ENCODE measurements at places on chromosomes 6 and 20. TPM values are rescaled to one million over a fixed set of nuclear protein-coding genes. Genes with fewer than 3 reads are reported as not detected.

Gene PLN
- total RNA-seq: not detected

Gene ZSCAN16
- 11.0 TPM for total RNA-seq

Gene PNLDC1
- not detected for total RNA-seq

Gene SOBP
- 3.8 TPM for total RNA-seq

Gene MMS22L
- total RNA-seq: 52.8 TPM

Gene TRIM40
- not detected for total RNA-seq

Gene MUCL3
- total RNA-seq: 0.20 TPM

DNA sequence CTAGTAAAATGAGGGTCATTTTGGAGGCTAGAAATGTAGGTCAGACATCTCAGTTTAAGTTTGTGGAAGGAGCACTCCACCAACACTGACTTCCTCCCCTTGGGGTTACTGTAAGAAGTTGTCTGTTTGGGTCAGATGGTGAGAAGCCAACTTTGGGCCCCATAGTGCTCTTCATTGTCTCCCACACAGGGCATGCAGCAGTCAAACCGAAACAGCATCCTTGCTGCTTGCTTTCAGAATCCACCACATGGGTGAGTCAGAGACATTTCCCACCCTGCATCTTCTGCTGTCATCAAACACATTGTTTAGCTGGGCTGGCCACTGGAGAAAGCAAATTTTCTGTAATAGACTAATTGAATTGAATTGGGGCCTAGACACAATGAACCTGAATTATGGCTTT lies 16.8 kb downstream of the IL17F start:
- no peak overlapping the region for H3K27ac ChIP-seq
- H3K36me3 ChIP-seq: no peaks in the 10 kb centered on the region
- no peaks in the 10 kb centered on the region for H3K4me1 ChIP-seq

DNA sequence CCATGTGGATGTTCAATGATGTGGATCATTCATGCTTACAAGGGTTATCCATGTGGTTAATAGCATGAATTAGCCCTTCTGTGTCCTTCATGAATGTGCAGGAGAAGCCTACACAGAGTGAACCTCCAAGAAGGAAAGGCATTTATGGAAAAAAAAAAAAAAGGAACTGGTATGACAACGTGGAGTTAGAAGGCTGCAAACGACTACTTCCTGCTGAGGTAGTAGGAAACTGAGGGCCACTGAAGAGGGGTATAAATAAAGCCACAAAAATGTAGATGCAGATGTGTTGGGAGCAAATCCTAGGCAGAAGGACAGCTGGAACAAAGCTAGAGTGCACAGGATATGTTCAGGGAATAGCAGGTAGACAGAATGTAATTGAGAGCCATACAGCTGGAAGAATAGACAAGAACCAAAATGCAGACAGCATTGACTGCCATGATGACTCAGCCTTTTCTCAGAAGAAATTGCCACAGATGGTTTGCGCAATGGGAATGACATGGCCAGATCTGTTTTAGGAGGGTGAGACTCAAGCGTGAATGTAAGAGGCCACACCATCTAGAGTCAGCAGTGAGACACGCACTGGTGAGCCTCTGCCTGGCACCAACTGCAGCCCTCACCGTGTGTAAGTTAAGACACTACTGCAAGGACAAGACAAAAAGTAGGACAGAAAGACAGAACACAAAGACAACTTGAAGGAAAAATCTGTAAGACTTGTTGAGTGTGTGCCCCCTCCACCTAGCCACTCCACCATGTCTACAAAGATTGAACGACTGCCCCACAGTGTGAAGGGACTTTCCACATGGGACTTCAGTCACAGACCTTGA lies 79.8 kb downstream of the KIF13A start:
- H3K27me3 ChIP-seq: no peaks in the 10 kb centered on the region
- H3K4me3 ChIP-seq: no peak overlapping the region
- H3K27ac ChIP-seq: no peak overlapping the region
- H3K36me3 ChIP-seq: no peaks in the 10 kb centered on the region

DNA sequence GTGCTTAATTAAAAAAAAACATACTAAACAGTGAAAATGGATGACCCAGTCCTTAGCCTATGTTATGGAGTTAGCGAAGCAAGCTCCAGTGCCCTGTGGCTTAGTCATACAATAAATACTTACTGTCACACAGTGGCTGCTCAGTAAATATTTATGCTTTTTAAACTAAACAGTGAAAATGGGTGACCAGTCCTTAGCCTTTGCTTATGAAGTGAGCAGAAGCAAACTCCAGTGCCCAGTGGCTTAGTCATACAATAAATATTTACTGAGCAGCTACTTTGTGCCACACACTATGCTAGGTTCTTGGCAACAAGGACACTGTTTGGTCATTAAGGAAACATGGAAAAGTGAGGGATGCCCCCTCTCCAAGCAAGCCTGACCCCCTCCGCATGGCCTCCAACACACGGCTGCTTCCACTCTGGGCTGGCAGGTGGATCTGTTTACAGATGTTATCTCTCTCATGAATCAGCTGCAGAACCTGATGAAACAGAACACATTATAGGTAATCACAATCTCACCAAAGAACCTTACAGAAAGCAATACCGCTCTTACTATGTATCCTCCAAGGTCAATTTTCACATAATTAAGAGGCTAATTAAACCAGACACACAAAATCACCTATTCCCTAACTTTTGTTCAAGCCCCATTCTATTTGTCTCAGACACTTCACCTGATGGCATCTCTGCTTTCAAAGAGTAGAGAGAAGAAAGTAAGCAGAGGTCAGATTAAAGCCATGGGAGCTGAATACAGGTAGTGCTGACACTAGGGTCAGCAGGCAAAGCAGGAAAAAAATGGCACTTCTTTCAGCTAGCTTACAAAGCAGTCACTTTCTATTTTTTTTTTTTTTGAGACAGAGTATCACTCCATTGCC lies 27.3 kb downstream of the CDK5RAP1 start:
- H3K36me3 ChIP-seq: peaks cover 74% of the 10 kb centered on the region
- no peak overlapping the region for H3K4me3 ChIP-seq
- no peak for DNase-seq
- no peak overlapping the region for H3K27ac ChIP-seq

- DNase-seq: no peak
- H3K4me3 ChIP-seq: no peak overlapping the region
- H3K27ac ChIP-seq: no peak overlapping the region
- H3K4me1 ChIP-seq: no peaks in the 10 kb centered on the region
- H3K36me3 ChIP-seq: peaks cover 4% of the 10 kb centered on the region
These were observed 47.3 kb downstream of the EPB41L2 start for GRCh38 chr6:131015630-131016263.

- no peak overlapping the region for H3K27ac ChIP-seq
- H3K4me3 ChIP-seq: no peak overlapping the region
- no peak for DNase-seq
- peaks cover 2% of the 10 kb centered on the region for H3K4me1 ChIP-seq
- H3K36me3 ChIP-seq: no peaks in the 10 kb centered on the region
- H3K27me3 ChIP-seq: no peaks in the 10 kb centered on the region
These were observed 365.2 kb downstream of the PAX1 start for GRCh38 chr20:22070610-22071058.

- H3K36me3 ChIP-seq: no peaks in the 10 kb centered on the region
- H3K4me3 ChIP-seq: no peak overlapping the region
- no peaks in the 10 kb centered on the region for H3K27me3 ChIP-seq
- DNase-seq: no peak
These were observed 106.9 kb downstream of the TBX18 start for GRCh38 chr6:84657486-84657885.

GRCh38 chr6:122563364-122564052 lies 46.7 kb upstream of the PKIB start:
- no peaks in the 10 kb centered on the region for H3K27me3 ChIP-seq
- H3K4me1 ChIP-seq: peaks cover 2% of the 10 kb centered on the region
- H3K4me3 ChIP-seq: no peak overlapping the region
- no peak for DNase-seq

- no peak overlapping the region for H3K4me3 ChIP-seq
- H3K36me3 ChIP-seq: peaks cover 16% of the 10 kb centered on the region
- no peaks in the 10 kb centered on the region for H3K27me3 ChIP-seq
- no peak for DNase-seq
- H3K27ac ChIP-seq: no peak overlapping the region
- H3K4me1 ChIP-seq: no peaks in the 10 kb centered on the region
These were observed 43.5 kb upstream of the MYL9 start for GRCh38 chr20:36497856-36498255.

DNA sequence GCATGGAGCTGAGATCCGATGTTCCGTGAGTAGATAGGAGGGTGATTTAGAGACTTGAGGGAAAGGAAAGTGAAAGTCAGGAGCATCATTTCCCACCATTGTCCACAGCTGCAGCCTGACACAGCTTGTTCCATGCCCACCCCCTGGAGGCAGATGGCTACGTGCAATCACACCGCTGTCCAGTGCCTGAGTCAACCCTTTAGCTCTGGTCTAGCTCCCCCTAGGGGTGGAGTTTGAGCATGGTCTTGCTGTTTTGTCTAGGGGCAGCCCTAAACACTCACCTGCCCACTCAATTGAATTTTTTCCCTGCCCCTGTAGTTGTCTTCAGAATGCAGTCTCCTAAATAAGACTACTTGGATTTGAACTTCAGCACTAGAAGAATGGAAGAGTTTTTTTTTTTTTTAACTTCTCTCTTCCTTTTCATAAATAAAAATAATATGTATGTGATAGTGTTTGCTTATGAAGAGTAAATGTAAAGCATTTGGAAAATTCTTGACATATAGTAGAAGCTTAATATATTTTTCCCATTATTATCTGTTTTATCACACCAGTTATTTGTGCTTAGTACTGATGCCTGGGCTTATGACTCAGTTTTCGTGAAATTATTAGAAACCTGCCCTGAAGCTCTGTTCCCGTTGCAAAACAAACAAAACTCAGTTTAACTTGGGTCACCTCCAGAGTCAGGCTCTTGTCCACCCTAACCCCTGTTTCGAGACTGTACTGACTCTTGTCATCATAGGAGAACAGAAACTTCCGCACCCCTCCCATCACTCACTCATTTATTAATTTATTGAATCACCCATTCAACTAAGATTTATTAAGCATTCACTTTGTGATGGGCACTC lies 814.8 kb downstream of the MAFB start:
- no peaks in the 10 kb centered on the region for H3K27me3 ChIP-seq
- H3K36me3 ChIP-seq: no peaks in the 10 kb centered on the region
- no peak overlapping the region for H3K4me3 ChIP-seq
- no peaks in the 10 kb centered on the region for H3K4me1 ChIP-seq

GRCh38 chr20:33475381-33476152 lies 14.3 kb upstream of the CBFA2T2 start:
- no peaks in the 10 kb centered on the region for H3K36me3 ChIP-seq
- no peaks in the 10 kb centered on the region for H3K4me1 ChIP-seq
- H3K27me3 ChIP-seq: no peaks in the 10 kb centered on the region

DNA sequence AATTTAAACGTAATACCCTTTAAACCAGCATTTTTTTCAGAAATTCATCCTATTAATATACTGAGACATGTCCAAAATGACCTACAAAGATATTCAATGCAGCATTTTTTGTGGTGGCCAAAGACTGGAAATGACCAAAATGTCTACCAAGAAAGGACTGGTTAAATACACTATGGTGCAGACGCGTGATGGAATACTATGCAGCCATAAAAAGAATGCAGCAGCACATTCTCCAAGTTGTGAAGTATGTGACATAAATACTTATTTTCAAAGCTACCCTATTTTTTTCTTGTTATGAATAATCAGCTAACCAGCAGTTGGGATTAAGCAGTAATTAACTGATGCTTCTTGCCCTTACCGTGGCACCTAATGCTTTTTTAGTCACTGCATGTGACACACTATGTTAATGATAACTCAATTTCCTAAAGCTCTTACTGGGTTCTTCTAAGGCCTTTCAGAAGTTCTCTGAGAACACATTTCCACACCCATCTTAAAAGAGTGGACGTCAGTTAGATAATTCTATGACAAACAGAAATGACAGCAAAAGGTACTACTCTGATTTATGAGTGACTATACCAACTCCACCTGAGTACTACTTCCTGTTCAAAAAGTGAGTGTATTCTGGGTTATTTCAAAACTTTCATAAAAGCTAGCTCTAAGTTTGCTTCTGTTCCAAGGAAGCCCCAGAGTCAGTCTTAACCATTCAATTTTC lies 24.9 kb downstream of the TTI1 start:
- H3K27ac ChIP-seq: no peak overlapping the region
- no peak overlapping the region for H3K4me3 ChIP-seq
- H3K4me1 ChIP-seq: no peaks in the 10 kb centered on the region
- no peak for DNase-seq
- H3K36me3 ChIP-seq: peaks cover 38% of the 10 kb centered on the region
- H3K27me3 ChIP-seq: no peaks in the 10 kb centered on the region

DNA sequence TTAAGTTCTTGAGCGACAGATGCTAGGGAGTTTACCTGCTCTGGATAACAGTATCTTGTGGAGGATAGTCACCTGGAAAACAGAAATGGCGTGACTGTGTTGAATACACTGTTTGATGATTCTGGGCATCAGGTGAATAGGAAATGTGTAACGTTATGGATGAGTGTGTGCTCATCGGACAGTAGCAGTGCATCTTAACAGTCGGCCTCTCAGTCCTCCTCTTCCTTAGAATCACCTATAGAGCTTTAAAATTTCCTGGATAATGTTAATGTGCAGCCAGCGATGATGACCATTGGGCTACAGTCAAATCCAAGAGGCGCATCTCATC lies 217.7 kb downstream of the OR2B2 start:
- H3K36me3 ChIP-seq: peaks cover 4% of the 10 kb centered on the region
- no peak for DNase-seq
- peak overlapping the region; percentile 97 for H3K4me3 ChIP-seq
- H3K27me3 ChIP-seq: no peaks in the 10 kb centered on the region

DNA sequence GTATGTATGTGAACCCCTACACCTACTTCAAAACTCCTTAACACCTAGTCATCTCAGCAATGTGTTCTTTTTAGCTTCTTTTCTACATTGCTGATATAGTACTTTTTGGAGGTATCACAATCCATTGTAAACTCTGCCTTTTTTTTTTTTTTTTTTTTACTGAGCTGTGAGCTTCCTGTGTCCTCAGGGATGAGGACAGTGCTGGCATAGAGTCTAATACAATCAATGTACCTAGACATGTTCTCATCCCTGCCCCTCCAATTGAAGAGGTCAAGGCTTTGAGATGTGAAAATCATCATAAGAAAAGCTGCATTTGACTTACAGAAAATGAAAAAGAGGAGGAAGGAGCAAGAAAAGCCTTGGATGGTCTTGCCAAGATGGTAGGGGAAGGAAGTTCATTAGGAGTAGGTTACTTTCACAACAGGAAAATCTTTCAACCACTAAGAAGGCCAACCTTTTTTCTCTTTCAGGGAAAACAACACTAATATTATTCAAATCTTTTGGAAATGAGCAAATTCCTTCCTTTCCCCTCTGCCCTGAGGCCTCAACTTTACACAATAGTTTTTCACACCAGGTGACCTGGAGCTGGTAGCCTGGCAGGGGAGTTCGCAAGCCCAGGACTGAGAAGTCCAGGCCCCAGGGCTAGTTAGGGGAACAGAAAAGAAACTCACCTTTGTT lies 2.8 kb upstream of the JARID2 start:
- peak; percentile 58 for DNase-seq
- H3K27ac ChIP-seq: peak overlapping the region; percentile 83
- H3K36me3 ChIP-seq: peaks cover 19% of the 10 kb centered on the region
- H3K27me3 ChIP-seq: no peaks in the 10 kb centered on the region
- H3K4me1 ChIP-seq: peaks cover 6% of the 10 kb centered on the region
- H3K4me3 ChIP-seq: peak overlapping the region; percentile 93

DNA sequence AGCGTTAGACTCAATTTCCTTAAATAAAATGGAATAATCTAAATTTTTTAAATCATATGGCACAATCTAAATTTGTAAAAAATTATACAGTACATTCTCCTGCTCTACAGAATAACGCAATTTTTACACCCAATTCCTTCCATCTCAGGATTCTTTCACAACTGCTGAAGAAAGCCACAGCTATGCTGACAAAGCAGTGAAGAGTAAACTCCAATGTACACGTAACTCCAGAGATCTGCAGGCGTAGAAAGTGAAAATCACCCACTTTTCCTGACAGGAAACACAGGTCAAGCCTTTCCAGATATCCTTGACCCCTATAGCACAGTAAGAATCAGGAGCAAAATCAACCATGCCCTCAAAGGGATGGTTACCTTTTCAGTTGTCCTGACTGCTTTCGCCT lies 27.4 kb downstream of the EPHA7 start:
- no peak for DNase-seq
- no peak overlapping the region for H3K27ac ChIP-seq
- H3K4me1 ChIP-seq: no peaks in the 10 kb centered on the region
- H3K36me3 ChIP-seq: no peaks in the 10 kb centered on the region
